ENCODE measurements at places on chromosomes 3 and 15.

DNA sequence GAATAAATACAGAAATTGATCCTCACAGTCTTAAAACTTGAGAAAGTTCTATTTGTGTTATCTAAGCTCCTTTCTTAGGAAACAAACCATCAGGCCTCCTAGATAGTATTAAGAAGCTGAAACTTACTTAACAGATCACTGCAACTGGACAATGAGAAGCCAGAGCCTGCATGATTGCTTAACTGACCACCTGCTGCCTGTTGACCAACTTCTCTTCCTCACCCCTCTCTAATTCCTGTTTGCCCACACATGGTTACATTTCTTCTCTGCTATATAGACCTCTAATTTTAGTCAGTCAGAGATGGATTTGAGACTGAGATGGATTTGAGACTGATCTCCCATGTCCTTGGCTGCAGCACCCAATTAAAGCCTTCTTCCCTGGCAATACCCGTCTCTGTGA, 13.5 kb downstream of the CCPG1 start:
- no peak for DNase-seq

GRCh38 chr3:8485943-8486342, 15.7 kb upstream of the LMCD1 start:
- no peak for DNase-seq

- no peak for DNase-seq
These were observed 2.3 kb downstream of the LNP1 start for GRCh38 chr3:100403362-100404249.

DNA sequence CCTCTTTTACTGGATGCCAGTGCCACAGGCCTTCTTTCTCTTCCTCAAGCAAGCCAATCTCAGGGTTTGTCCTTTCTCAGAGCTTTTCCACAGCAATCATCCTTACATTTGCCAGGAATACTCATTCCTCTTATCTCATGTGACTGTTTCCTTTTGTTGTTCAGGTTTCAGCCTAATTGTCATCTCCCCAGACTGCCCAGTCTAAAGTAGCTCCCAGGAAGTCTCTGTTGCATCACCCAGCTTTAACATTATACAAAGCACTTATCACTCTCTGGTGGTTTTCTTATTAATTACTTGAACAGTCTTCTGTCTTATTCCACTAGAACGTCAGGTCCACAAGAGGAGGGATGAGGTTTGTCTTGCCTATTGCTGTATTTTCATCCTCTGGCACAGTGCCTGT, 65.8 kb downstream of the CADPS start:
- DNase-seq, result no peak
